ENCODE measurements at places on chromosomes 3 and 15.

GRCh38 chr3:108091498-108092250, 843 bp upstream of the CD47 start:
- DNase-seq = no peak

DNA sequence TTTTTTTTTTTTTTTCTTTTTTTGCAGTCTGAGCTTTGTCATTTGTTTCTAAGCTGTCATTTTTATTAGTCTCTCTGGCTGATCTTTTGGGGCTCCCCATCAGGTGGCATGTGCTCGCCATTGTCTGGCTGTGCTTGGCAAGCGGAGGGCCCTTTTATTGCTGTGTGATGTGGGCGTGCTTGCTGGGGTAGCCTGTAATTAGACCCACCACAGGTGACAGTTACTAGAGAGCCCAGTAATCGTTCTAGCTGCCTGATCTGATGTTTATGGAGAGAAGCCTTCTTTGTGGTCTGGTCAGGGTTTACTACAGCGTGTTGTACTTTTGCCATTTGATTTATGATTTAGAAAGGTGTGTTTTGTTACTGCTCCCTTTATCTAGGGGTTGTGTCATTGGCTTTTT, 179.9 kb downstream of the MCTP2 start:
- peak; percentile 29 for DNase-seq

DNA sequence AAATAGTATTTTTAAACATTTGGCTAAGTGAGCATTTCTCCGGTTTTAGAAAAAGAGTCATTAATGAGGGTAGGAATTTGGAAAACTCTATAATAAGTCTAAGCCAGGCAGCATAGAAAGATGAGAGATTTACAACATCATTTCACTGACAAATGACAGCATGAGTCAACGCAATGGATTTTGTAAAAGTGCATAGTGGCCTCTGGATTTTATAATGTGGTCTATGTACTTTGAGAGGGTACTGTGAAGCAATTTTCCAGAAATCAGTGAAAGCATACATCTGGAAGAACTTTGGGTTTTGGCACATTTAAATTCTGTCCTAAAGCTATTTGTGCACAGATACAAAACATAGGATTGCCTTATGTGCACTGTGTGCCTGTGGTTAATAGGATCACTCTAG, 130.8 kb upstream of the CCNL1 start:
- DNase-seq = no peak

DNA sequence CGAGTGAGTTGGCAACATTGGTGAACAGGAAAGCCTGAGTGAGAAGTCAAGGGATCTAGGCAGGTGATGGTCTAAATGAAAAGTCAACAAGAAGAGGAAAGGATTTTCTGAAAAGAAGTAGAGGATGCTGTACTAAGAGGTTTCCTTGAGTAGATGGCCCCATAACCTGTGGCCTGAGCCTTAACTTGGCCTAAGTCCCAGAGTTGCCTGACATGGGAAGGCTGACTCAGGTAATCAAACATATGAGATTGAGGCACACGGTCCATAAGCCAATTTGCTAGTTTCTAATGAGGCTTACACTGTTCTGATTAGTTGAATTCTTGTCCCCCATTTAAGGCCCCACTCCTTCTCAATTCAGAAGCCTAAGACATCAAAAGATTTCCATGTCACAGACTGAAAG, 262.5 kb upstream of the LMCD1 start:
- no peak for DNase-seq

- DNase-seq = no peak
Observed at GRCh38 chr15:63826528-63826927, 7.2 kb downstream of the HERC1 start.

GRCh38 chr15:51313644-51314280, 24.6 kb downstream of the CYP19A1 start:
- DNase-seq = no peak

DNA sequence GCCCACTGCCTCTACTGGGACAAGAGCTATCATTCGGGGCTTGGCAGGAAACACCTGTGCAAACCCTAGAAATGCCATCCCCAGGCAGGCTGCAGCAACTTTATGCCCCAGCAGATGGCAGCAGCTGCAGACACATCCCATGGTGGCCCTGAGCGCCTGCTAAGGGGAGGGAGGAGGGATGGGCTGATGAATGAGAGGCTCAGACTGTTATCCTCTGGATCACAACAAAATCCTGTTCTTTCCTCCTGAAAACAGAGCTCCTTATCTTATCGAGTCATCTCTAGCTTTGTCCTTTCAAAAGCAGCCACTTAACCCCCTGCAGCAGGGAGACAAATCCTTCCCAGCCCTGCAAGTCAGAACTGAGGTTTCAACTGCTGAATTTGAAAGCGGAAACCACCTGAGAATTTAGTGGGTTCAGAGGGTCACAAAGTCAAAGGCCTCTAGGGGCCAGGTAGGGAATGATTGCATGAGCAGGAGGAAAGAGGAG, 90.6 kb upstream of the PROK2 start:
- peak; percentile 84 for DNase-seq

DNA sequence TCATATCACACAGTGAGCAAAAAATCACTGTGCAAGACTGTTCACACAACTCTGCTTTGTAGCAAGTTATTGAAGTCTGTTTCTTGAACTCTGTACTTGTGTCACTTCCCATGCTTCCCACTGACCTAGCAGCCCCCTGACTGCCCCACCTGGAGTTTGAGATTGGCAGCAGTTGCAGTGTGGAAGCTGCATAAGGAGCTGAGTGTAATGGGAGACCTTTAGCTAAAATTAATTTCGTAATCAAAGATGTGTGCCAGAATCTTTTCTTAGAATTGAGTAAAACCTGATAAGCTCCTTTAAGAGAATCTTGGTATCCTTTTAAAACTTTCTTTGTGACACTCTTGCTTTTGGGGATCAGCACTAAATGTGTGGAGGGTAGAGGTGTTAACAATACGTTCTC, 42.8 kb downstream of the NKIRAS1 start:
- no peak for DNase-seq

- DNase-seq = no peak
Observed at GRCh38 chr15:100842756-100843730, 36.6 kb upstream of the ALDH1A3 start.

- DNase-seq = no peak
Observed at GRCh38 chr3:156035158-156035557, 85.2 kb upstream of the KCNAB1 start.

DNA sequence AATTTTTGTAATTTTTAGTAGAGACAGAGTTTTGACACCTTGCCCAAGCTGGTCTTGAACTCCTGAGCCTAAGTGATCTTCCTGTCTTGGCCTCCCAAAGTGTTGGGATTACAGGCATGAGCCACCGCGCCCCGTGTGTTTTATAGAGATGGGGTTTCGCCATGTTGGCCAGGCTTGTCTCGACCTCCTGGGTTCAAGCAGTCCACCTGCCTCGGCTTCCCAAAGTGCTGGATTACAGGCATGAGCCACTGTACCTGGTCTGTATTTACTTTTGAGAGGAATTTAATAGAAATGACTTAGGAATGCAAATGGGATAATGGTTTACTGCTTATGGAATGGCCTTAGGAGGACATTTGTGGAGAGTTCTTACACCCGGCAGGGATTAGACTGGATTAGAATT, 10.8 kb downstream of the TATDN2 start:
- no peak for DNase-seq

DNA sequence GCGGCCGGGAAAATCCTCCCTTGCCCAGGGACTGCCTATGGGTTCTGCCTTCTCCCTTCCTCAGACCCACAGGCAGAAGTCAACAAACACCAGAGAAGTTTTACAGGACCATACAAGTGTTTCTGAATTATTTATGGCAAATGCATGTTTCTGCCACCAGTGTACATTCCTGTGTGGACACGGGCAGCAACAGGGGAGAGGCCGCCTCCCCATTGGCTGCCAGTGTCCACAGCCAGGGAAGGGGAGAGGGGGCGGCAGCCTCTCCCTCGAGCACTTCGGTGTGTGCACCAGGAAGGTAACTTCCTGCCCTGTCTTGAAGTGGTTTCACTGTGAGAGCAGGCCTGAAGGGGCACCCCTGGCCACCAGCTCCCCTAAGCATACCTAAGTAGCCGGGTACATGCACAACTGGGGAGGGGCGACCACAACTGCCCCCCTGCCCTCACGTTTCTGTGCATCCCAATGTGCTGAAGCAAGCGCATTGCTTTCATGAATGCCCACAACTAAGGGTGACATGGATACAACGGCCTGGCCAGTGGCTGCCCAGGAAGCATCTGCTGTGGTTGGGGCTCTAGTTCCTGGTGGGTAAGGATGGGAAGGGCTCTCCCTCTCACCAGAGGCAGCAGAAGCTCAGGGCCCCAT, 14.8 kb upstream of the SHISA5 start:
- DNase-seq = no peak

DNA sequence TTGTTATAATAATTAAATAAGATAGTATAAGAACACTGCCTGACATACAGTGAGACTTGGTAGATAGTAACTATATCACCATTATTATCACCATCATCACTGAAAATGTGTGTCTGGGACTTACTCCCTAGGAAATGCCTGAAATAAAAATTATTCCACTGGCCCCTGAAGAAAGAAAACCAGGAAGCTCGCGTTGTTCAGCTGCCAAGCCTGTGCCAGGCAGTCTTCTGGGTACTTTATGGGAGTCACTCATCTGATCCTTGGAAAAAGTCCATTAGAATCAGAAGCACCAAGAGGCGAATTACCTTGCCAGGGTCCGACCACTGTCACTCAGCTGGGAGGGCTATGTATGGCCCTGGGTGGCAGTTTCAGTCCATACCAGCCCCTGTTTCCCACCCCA, 220.3 kb upstream of the TPM1 start:
- DNase-seq = no peak

- DNase-seq = no peak
Observed at GRCh38 chr3:88180398-88180999, 30.7 kb downstream of the C3orf38 start.

- no peak for DNase-seq
Observed at GRCh38 chr3:178451799-178452198, 84.4 kb upstream of the KCNMB2 start.

- no peak for DNase-seq
Observed at GRCh38 chr3:112822064-112823055, 24.3 kb downstream of the CD200R1L start.

GRCh38 chr3:99498550-99499234, 139.7 kb upstream of the COL8A1 start:
- no peak for DNase-seq

DNA sequence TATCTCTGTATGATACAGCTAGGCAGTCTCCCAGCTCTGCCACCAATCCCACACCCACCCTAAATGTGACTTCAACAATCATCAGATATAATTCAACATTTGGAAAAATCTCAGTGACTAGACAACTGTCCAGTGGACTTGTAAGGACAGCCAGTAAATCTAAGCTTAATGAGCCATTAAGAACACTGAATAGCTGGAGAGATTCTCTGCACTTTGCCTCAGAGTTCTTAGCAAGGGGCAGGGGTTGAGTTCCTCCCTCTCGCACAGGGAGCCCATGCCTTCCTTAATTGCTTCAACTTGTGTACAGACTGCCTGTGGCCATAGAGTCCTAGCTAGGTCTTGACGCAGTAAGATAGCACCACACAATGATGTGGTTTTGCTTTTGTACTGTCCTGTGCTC, 15.6 kb downstream of the MEX3B start:
- DNase-seq = no peak

- no peak for DNase-seq
Observed at GRCh38 chr3:141625506-141625905, 112.6 kb upstream of the RNF7 start.

DNA sequence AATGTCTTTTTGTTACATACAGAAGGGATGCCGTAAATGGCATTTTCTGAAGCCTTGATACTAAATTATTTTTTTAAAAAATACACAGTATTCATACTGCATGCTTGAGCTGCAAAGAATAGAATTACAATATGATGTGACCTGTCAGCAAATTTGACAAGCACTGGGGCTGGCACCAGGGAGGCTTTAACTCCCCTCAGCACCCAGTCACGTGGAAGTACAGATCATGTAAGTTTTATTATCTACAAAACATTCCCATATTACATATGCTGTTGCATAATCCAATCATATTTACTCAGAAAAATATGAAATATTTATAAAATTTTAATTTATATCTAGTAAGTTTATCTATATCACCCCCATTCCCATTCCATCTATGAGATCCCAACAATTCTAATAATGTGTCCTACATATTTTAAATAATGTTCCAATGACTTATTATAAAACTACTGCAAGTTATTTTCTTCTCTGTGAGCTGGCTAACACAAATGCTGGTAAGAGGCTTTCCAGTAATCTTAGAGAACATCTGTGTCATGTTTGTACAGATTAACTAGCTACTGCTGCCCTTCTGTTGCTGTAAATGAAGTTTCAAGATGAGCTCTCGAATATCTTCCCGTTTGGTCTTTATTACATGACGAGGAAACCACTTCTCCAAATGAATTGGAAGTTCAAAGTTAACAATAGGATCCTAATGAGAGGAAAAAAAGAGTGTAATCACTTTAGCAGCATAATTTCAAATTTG, 5.2 kb upstream of the IMPG2 start:
- no peak for DNase-seq

DNA sequence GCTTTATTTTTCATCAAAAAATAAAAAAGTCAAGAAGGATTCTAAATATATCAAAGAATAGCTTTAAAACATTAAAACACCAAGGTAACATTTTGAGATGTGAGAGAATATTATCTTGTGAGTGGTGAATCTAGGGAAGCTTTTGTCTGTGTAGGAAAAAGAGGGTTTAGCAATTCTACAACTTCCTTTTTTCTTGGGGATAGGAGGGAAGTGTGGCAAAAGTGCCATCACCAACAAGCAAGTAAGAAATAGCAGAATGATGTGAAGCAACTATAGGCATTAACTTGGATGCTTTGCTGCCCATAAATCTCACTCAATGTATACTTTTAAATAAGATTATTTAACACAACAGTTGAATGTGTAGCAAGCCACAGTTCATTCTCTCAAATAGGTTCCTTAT, 57.8 kb upstream of the SUCLG2 start:
- no peak for DNase-seq

DNA sequence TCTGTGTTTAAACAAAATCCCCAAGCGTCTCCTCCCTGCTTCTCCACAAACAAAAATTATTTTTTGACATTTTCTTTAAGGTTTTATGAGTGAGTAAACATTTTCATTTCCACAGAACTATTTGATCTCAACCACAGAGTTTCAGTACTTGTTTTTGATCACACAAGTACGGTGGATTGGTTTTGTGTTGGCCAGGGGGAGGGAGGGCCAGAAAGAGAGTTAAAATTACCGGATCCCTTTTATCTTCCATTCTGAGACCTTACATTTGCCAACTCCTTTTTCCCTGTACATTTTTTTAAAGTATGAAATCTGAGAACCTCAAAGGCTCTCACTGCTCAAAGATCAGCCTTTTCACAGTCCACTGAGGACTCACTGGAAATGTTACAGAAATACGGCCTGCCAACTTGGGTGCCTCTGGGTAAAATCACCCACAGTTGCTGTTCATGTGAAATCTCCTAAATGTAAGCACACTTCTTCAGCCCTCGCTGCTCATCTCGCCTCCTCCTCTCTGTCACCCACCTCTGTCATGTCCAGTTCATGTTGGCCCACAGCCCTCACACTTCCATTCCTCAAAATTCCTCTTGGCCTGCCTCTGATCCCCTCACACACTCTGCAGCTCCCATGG, 1.7 kb downstream of the HOMER2 start:
- DNase-seq = no peak

- DNase-seq = no peak
Observed at GRCh38 chr3:113234688-113235260, 23.4 kb downstream of the BOC start.

- DNase-seq = no peak
Observed at GRCh38 chr3:33171580-33171979, 47.0 kb downstream of the SUSD5 start.

- no peak for DNase-seq
Observed at GRCh38 chr3:64998317-64998716, 310.5 kb upstream of the ADAMTS9 start.

- DNase-seq = no peak
Observed at GRCh38 chr3:158420654-158421396, 150.2 kb upstream of the MLF1 start.

Measured in nephron progenitor cell (in vitro differentiated cells).